ENCODE measurements at places on chromosomes 12 and 14.

DNA sequence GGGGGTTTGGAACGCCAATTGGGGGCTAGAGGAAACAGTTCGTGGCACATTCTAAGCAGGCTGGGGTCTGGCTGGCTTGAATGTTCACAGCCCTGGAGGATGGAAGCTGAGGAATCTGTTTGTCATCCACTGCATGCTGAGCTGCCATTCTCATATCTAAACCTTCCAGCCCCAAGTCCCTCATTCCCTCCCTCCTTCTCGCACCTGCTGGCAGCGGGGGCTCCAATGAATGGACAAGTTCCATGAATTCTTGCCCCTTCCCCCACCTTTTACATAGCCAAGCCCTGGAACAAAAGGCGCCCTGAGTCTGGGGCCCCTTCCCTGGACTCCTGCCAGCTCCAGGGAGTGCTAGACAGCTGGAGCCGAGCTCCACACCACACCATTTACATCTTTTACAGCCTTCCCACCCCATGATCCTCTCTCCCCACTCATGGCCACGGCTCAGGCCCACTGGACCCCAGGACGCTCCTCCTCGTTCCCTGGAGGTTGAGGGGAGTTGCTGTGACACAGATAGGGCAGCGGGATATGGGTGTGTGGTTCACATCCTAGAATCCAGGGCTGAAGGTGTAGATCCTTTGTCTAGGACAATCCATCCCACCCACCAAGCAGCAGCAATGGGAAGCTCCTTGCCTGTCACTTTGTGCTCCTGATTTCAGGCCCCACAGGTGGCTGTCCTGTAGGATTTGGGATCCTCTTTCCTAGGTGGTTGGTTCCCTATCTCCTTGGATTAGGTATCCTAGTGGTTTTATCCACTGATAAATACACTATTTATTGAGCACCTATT lies 21.7 kb upstream of the VRTN start:
- no peak for DNase-seq

GRCh38 chr14:24924544-24924943 lies 125.4 kb downstream of the STXBP6 start:
- no peak for DNase-seq

GRCh38 chr14:87152693-87153092 lies 840.3 kb downstream of the GALC start:
- DNase-seq: no peak

DNA sequence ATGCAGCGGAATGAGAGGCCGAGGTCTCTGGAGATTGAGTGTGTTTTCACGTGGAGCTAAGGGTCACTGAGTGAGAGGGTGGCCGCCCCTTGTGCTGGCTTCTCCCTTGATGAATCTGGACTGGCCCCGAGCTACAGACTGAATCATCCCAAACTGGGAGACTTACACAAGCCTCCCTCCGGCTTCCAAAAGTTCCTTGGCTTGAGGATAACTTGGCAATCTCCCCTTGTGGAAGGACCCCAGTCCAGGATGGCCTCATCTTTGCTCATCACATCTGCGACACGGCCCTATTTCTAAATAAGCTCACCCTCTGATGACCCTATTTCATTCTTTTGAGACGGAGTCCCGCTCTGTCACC lies 41.5 kb upstream of the FBRSL1 start:
- no peak for DNase-seq

DNA sequence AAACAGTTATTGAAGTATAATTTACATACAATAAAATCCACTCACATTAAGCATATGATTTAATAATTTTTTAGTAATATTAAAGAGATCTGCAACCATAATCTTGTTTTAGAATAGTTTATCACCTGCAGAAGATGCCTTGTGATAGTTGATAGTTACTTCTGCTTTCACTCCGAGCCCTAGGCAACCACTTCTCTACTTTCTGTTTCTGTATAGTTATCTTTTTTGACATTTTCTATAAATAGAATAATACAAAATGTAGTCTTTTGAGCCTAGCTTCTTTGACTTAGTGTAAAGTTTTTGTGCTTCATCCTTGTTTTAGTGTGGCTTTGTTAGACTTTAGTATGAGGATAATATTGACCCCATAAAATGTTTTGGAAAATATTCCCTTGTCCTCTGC lies 111.0 kb downstream of the MNAT1 start:
- no peak for DNase-seq

DNA sequence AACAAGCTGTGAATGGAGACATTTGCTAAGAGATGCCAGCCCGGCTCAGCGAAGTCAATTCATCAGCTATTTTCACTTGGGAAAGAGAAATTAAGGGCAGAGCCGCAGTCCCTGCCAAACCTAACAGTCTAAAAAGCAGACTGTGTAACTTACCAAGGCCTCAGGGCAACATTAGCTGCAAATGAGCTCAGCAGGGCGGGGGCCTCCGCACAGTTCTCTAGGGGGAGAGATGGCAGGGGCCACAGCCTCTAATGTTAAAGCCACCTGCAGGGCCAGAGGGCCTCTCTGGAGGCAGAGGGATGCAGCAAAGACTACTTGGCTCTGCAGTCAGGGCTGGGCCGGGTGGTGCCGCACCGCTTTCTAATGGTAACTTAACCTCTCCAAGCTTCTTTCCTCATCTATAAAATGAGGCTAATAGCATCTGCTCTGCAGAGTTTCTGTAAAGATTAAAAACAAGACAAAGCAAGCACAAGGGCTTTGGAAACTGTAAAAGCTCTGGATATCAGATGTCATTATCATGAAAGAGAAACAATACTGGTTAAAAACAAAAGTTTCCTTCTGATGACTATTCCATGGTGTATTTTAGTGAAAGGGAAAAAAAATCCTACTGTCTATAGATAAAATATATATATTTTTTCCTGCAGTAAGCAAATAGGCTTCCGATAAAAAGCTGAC lies 13.4 kb upstream of the GPRC5A start:
- no peak for DNase-seq

GRCh38 chr14:90487031-90487430 lies 90.2 kb downstream of the CALM1 start:
- DNase-seq: no peak

DNA sequence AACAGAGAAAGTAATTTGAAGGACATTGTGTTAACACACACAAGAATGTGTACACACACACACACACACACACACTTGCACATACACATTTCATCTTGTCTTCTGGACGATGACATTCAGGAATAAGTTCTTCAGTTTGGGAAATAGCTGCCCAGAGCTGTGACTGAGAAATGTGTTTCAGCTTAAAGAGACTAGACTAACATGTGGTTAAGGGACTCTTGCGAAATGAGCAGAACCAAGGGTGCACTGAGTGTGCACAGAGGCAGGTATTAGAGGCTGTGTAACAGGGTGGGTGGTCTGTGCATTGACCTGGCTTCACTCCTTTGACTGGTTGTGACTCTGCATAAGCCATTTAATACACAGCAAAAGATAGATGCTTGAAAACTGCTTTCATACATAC lies 29.4 kb upstream of the KCNA5 start:
- no peak for DNase-seq

- no peak for DNase-seq
Measured at GRCh38 chr14:44414646-44415045, 92.4 kb downstream of the FSCB start.

GRCh38 chr12:46360908-46361666 lies 11.5 kb downstream of the SLC38A2 start:
- no peak for DNase-seq

DNA sequence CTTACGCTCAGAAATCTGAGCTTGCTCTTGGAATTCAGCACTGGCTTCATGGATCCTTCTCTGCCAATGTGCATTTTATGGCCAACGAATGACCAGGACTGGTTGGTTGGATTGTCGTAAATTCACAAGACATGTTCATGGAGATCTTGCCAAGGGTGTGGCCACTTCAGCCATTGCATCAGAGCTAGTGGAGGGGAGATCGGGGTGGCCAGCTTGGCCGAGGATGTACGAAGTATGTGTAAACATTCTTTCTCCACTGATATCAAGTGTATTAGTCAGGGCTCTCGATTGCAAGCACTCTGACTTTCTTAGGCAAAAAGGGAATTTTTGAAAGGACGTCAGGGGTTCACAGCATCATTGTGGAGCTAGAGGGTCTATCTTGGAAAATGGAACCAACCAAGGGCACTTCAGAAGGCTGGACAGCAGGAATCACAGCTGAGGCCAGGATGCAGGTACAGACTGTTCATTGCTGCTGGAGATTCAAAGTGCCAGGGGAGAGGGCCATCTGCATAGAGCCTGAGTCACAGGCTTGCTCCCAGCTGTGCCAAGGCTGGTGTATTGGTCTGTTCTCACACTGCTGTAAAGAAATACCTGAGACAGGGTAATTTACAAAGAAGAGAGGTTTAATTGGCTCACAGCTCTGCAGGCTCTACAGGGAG lies 32.9 kb upstream of the ADGRD1 start:
- peak; percentile 25 for DNase-seq

- no peak for DNase-seq
Measured at GRCh38 chr12:120316798-120317223, 10.8 kb downstream of the PLA2G1B start.

GRCh38 chr14:93381644-93382043 lies 34.7 kb downstream of the COX8C start:
- DNase-seq: no peak
